ENCODE measurements at places on chromosomes 3 and 15.
A peak's percentile ranks its signal among the peaks of the same experiment; 100 is the strongest.

- DNase-seq, result no peak
Measured at GRCh38 chr3:167773584-167773983, 38.1 kb downstream of the SERPINI1 start.

GRCh38 chr3:107206945-107207344 is 170.3 kb upstream of the CCDC54 start:
- DNase-seq, result no peak

DNA sequence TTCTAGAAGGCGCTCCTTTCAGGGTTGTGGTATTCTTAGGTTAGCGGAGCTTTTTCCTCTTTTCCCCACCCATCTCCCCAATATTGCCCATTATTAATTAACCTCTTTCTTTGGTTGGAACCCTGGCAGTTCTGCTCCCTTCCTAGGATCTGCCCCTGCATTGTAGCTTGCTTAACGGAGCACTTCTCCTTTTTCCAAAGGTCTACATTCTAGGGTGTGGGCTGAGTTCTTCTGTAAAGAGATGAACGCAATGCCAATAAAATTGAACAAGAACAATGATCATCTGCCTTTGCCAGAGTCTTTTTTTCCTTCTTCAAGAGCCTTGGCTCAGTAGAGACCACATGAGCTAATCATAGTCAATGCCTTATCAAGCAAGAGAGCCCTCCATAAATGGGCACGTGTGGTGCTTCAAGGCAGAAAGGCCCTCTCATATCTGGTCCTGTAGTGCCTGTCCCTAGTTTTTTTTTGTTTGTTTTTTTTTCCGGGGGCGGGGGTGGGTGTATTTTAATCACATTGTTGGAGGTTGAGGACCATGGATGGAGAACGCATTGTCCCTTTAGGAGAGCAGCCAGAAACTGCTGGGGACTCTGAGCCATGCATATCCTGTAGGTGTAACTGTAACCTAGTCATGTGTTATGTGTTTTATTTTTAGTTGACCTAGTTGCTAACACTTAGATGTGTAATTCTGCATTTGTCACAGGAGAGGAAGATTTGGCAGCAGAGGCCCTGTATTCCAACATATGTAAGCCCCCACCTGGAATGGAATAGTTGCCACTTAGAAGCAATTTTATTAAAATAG is 64.7 kb upstream of the ACAD9 start:
- DNase-seq, result no peak

GRCh38 chr15:38864827-38865581 is 300.4 kb upstream of the RASGRP1 start:
- DNase-seq, result no peak

GRCh38 chr3:103991461-103992115 is 1375.1 kb upstream of the ALCAM start:
- no peak for DNase-seq

- no peak for DNase-seq
Measured at GRCh38 chr3:169750665-169751064, 14.2 kb downstream of the TERC start.

DNA sequence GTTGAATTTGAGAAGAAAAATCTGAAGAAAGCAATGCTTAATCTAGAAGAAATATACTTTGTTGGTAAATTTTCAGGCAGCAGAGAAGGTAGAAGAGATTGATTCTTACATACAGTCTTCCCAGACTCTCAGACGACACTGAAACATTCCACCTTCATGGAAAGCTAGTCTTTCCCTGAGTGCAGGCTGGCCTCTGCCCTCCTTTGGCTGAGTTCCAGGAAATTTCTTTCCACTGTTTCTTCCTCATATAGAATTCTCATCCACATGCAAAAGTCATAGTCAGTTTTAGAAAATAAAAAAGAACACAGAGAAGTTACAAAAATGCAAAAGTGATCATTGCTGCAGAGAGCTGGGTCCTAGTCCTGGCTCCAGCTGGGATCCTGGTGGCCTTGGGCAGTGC is 142.5 kb upstream of the PRR23C start:
- no peak for DNase-seq

- no peak for DNase-seq
Measured at GRCh38 chr3:10194328-10195071, 29.8 kb downstream of the IRAK2 start.

- no peak for DNase-seq
Measured at GRCh38 chr3:197249542-197249941, 48.9 kb downstream of the DLG1 start.

- DNase-seq, result no peak
Measured at GRCh38 chr3:127674101-127674721, 1.5 kb downstream of the ABTB1 start.

- DNase-seq, result no peak
Measured at GRCh38 chr3:100766069-100766468, 56.8 kb downstream of the TFG start.

- DNase-seq, result no peak
Measured at GRCh38 chr3:108067768-108068167, 23.1 kb downstream of the CD47 start.

GRCh38 chr3:120481081-120481480 is 30.3 kb upstream of the FSTL1 start:
- DNase-seq, result no peak

DNA sequence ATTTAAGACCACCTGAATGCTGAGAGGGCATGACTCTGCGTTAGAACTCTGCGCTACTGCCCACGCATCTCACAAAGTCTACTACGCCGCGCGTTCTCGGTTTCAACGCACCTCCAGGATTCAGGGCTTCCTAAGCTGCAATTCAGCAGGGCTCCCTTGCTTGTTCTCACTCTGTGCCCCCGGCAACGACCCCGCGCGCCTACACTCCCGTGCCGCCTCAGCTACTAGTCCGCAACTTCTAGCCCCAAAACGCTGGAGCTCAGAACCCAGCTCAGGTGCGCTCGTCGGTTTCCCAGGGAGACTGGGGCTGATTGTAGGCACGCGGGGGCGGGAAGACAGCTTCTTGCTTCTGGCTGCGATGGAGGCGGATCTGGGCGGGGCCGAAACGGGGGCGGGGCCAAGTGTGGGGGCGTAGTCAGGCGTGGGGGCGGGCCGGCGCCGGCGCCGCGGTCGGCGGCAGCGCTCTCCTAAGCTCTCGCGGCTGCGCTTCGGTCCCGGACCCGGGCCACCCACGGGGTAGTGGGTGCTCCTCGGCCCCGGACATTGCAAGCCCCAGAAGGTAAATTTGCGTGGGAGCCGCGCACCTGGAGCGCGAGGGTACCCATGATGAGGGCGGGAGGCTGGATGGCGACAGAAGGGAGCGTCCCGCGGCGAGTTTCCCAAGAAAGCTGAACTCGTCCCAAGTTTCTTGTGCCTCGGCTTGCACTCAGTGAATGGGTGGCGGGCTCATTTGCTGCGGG is at the start of gene ARHGEF26:
Gene ARHGEF26 (plus strand): TSS at position 430 of the 740 bp plus-strand sequence. CDS start 603 bp downstream, outside the sequence.
- DNase-seq, result peak; percentile 77

DNA sequence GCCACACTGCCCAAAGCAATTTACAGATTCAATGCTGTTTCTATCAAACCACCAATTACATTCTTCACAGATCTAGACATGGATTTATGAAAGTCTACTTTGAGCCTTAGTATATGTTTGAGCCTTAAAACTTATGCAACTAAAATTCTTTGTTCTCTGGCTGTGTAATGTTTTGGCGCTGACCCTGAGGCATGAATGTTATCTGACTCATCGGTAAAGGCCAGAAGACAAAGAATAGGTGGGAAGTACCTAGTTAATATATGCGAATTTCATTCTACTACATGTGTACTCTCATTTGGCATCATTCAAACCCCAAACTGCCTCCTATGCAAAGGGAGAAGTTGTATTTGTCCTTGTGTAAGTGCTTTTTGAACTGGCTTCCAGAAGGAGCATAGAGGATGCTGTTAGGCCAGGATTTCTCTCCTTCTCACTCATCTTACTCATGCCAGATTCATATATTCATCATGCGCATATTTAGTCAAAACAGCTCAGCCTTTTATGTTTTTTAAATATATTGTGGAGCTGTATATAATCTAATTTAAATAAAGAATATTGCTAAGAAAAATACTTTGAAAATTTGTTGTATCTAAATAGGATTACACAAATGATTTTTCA is 204.2 kb downstream of the NFKBIZ start:
- no peak for DNase-seq

GRCh38 chr3:193774272-193774915 is 181.4 kb downstream of the OPA1 start:
- DNase-seq, result no peak

DNA sequence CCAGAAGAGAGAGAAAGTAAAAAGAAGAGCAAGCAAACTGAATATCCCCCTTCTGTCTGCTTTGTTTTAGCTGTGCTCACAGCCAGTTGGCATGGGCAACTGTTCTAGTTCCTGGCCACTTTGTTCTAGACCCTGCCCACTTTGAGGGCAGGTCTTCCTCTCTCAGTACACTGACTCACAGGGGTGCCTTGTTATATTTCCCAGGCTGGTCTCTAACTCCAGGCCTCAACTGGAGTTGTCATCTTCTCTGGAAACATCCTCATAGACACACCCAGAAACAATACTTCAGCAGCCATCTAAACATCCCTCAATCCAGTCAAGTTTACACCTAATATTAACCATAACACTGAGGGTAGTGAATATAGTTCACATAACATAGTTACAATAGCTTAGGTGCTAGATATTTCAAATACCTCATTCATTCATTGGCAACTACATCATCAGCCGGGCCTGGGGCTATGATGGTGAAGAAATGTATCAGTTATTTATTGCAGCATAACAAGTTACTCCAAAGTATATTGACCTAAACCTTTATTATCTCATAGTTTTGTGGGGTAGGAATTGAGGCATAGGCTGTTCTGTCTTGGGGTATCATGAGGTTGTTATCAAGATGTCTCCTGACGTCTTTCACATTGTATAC is 106.0 kb downstream of the UBE2E2 start:
- no peak for DNase-seq

DNA sequence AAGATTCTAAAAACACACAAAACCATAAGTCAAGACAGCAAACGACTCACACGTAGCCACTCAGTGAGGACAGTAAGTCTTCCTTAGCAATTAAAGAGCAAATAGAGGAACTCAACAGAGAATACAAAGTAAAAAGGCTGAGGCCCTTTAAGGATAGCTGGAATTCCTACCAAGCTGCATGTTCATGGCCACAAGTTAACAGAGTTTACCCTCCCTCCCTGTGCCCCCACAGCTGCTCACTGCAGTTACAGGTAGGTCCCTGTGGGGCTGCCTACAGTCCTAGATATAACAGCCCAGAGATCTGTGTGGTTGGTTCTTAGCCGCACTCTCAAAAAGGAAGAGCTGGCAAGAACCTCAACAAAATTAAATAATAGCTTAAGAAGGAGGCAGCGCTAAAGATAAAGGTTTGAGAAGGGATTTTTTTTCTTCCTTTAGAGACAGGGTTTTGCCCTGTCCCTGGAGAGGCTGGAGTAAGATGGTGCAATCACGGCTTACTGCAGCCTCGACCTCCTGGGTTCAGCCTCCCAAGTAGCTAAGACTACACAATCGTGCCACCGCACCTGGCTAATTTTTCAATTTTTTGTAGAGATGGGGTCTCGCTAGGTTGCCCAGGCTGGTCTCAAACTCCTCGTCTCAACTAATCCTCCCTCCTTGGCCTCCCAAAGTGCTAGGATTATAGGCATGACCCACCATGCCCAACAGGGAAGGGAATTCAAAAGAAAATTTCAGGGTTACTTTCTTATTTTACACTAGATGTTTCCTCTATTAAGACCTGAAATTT is 19.3 kb downstream of the SFMBT1 start:
- no peak for DNase-seq

GRCh38 chr15:99412626-99413025 is 153.2 kb upstream of the MEF2A start:
- DNase-seq, result no peak

- no peak for DNase-seq
Measured at GRCh38 chr15:71386448-71387236, 271.4 kb downstream of the THSD4 start.

DNA sequence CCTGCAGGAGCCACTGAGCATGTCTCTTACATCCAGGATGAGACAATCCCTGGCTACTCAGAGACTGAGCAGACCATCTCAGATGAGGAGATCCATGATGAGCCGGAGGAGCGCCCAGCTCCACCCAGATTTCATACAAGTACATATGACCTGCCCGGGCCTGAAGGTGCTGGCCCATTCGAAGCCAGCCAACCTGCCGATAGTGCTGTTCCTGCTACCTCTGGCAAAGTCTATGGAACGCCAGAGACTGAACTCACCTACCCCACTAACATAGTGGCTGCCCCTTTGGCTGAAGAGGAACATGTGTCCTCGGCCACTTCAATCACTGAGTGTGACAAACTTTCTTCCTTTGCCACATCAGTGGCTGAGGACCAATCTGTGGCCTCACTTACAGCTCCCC is 6.2 kb downstream of the MAP1A start:
- no peak for DNase-seq

DNA sequence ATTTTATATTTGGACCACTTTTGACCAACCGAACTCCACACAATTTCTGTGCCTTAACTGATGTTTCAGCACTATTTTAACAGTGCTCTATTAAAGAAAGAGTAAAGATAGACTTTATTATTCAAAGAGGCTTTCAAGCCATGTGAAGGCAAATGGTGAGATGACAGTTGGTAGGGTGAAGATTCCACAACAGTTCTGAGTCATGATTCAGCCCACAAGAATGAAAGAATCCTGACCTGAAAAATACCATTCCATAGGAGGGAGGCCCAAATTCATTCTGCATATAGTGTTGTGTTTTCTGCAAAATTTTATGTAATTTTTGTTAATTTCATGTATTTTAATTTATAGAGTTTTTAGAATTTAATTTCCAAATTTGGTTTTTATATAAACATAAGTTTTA is 135.6 kb upstream of the STAC start:
- no peak for DNase-seq

DNA sequence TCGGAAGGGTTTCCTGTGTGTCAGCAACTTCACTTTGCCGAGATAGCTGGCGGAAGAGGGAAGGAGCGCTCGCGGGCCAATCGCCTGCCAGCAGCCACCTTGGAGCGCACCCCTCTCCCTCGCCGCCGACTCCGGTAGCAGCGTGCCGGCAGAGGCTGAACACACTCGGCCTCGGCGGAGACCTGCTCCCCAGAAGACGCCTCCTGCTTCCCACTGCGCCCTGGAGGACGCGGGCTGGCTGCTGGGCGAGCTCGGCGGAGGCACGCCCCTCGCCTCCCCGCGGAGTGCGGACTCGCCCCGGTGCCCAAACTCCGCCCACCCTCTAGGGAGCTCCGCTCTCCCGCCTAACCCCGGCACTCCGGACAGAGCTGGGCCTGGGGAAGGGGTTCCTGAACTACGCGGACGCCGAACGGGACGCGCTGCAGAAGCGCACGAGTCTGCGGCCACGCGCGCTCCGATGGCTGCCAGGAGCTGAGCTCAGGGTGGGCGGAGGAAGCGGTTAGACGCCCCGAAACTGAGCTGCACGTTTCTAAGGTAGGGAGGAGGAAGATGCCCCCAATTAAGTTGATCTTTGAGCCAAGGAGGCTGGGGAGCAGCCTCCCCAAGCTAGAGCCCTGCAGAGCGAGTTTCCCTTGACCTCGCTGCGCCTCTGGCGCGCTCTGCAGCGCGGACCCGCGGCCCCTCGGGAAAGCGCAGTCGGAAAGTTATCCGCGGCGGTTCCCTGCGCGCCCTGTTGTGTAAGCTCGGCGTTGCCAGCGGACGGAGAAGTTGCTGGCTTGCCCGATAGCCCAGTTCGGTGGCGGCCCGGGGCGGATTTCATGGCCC is at the start of gene P2RY1:
Gene P2RY1 (plus strand): TSS at position 356 of the 825 bp plus-strand sequence. CDS start 652 bp downstream, outside the sequence.
- no peak for DNase-seq

DNA sequence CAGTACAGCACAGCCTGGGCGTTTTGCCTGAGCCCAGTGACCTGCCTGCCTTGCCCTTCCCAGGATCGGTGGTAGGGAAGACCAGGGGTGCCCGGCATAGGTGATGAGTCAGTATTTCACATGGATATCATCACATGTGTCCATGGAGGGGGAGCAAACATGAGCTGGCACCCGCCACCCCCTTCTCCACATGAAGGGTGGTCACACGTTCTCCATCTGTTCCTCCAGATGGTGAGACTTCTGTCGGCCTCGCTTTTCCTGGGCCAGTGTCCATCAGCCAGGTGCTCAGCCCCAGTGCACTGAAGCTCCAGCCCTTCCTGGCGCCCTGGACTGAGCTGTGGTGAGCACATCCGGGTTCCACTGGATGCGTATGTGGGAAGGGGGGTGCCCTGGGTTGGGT is 208.4 kb downstream of the UBE3A start:
- no peak for DNase-seq
